Astrocyte (in vitro differentiated cells and primary cell): ENCODE measurements at places on chromosomes 7 and 10. TPM values are rescaled to one million over a fixed set of nuclear protein-coding genes. Genes with fewer than 3 reads are reported as not detected.

MMP21 gene
- total RNA-seq, result not detected in 2 replicates

CFAP69 gene
- 1.1 and 2.0 TPM in 2 replicates for total RNA-seq

NME8 gene
- not detected in 2 replicates for total RNA-seq

ENO4 gene
- total RNA-seq, result 0.52 and 1.4 TPM in 2 replicates

ZNF485 gene
- total RNA-seq, result 4.1 and 4.3 TPM in 2 replicates

ZPBP gene
- not detected in 2 replicates for total RNA-seq

ASB10 gene
- not detected in 2 replicates for total RNA-seq

SPDYE5 gene
- not detected in 2 replicates for total RNA-seq

HYAL4 gene
- not detected in 2 replicates for total RNA-seq

INMT gene
- 0.09 TPM in 1 of 2 replicates, not detected in the other for total RNA-seq

NSUN6 gene
- total RNA-seq, result 5.9 and 7.3 TPM in 2 replicates

NPFFR1 gene
- total RNA-seq, result not detected in 2 replicates

WNT8B gene
- not detected in 2 replicates for total RNA-seq

SPDYE1 gene
- not detected in 2 replicates for total RNA-seq

EBF3 gene
- total RNA-seq, result 0.07 and 0.14 TPM in 2 replicates

HSPA14 gene
- 12.8 and 13.3 TPM in 2 replicates for total RNA-seq

TIMM23 gene
- 90.9 and 93.2 TPM in 2 replicates for total RNA-seq

CBLL1 gene
- 27.3 and 28.3 TPM in 2 replicates for total RNA-seq

TAS2R4 gene
- total RNA-seq, result 1.1 and 1.2 TPM in 2 replicates

MSS51 gene
- 0.87 and 1.1 TPM in 2 replicates for total RNA-seq

MARCHF5 gene
- 48.2 and 52.1 TPM in 2 replicates for total RNA-seq

SLC25A40 gene
- total RNA-seq, result 6.3 and 9.1 TPM in 2 replicates

PPIA gene
- total RNA-seq, result 1,461 and 1,628 TPM in 2 replicates

FAM237B gene
- not detected in 2 replicates for total RNA-seq

MYO3A gene
- 0.23 TPM in 1 of 2 replicates, not detected in the other for total RNA-seq

CASD1 gene
- total RNA-seq, result 9.9 and 13.0 TPM in 2 replicates

IGF2BP3 gene
- total RNA-seq, result 69.9 and 79.5 TPM in 2 replicates

POLR1F gene
- total RNA-seq, result 18.9 and 21.7 TPM in 2 replicates

VTI1A gene
- 33.3 and 33.5 TPM in 2 replicates for total RNA-seq

OPN4 gene
- total RNA-seq, result not detected in 2 replicates

GIMAP5 gene
- total RNA-seq, result 0.14 TPM in 1 of 2 replicates, not detected in the other

PDK4 gene
- total RNA-seq, result 0.29 and 0.34 TPM in 2 replicates

UCN3 gene
- not detected in 2 replicates for total RNA-seq

ZNF33A gene
- 8.4 and 11.6 TPM in 2 replicates for total RNA-seq

CDC14C gene
- 0.14 and 0.17 TPM in 2 replicates for total RNA-seq

SKAP2 gene
- 10.1 and 17.3 TPM in 2 replicates for total RNA-seq

CAV2 gene
- total RNA-seq, result 152 and 161 TPM in 2 replicates
